ENCODE measurements at places on chromosomes 7 and 10.

DNA sequence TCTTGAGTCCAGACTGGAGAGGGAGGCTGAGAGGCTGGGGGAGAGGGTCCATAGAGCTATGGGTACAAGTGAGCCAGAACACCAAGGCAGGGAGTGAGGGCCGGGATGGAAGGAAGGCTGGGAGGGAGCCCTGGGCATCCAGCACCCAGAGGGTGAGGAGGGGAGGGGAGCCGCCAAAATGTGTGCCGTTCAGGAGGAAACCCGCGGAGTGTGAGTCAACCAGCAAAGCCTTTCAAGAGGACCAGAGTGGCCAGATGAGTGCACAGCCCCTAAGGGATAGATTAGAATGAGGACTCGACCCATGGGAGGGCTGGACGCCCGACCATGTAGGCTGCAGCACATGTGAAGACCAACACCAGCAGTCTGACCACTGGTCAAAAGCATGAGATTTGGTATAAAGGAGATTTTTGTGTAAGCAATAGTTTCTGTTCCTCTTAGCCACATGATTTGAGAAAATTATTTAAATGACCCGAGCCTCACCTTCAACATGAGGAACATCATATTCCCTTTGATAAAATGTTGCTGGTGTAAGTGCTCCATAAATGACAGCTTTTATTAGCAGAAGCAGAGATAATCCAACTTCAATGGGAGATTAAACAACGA, 179.7 kb upstream of the GRB10 start:
- DNase-seq = no peak

DNA sequence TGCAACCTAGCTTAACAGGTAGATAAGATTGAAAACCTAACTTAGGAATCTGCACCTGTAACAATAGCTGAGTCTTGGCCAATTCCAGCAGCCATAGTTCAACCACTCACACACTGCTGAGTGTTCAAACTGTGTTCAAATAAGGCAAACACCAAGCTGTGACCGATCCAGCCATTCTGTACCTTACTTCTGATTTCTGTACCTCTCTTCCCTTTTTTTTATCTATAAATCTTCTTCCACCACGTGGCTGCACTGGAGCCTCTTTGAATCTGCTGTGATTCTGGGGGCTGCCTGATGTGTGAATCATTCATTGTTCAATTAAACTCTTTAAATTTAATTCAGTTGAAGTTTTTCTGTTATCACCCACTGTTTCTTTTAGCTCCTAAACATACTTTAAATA, 15.7 kb upstream of the FOXL3 start:
- DNase-seq = no peak

- no peak for DNase-seq
Observed at GRCh38 chr7:91685544-91685943, 195.0 kb downstream of the MTERF1 start.

GRCh38 chr7:36204929-36205635, 52.0 kb downstream of the EEPD1 start:
- no peak for DNase-seq

- no peak for DNase-seq
Observed at GRCh38 chr7:158805414-158805813, 23.9 kb downstream of the ESYT2 start.

GRCh38 chr10:114506871-114507385, 102.6 kb upstream of the AFAP1L2 start:
- no peak for DNase-seq

DNA sequence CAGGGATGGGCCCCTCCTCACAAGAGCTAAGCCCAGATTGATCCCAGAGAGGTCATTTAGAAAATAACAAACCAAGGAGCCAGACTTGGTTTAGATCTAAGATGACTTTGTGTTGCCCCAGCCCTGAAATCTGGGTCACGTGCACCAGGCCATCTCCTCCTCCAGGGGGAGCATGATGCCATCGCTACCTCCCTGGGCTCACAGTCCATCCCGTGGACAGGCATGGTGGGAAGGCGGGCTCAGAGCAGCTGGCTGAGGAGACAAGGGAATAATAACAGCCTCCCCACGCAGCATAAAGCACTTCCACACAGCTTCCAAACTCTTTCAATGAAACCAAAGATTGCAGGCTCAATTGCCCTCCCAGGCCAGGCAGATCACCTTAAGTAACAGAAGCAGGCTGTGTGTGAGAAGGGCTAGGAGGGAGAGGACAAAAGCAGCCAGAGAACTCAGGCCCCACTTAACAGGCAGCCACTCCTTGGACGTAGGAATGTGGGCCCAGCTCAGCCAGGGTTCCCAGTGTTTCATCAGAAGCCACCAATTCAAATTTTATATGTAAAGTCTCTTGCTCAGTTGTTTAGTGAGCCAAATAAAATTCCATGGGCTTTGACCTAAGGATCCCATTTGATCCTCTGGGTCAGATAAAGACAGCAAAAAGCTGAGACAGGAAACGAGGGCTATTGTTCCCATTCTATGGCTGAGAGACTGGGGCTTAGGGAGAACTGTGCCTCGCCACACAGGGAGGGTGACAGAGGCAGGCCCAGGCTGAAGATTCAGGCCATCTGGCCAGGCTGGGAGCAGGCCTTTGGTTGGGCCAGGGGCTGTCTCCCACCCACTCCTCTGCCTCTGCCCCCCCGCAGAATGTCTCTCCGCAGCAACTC, 100.2 kb downstream of the COL13A1 start:
- peak; percentile 57 for DNase-seq

DNA sequence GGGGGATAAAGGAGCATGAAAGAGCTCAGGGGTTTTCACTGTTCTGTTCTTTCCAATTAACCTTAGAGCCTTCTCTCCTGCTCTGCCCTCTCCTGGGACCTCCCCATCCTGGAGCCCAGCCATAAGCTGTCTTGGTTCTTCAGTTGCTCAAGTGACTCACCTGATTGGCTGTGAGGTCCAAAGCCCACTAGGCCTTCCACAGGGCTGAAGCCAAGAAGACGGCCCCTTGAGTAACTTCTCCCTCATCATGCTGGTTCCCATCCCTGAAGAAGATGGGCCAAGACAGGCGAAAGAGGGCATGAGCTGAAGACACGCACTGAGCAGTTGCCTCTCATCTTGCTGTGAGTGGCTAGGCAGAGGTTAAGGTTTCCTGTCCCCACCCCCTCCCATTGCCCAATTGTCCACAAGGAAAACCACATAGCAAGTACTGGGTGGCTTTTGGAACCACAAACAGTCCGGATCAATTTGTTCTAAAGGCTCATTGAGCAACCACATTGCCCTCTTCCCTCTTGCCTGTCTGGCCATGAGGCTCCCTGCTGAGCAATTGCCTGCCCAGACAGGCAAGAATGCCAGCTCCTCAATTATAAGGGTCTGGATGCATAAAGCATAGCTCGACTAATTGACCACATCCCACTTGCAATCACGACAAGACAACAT, 43.9 kb upstream of the GPAM start:
- no peak for DNase-seq

- no peak for DNase-seq
Observed at GRCh38 chr10:24681572-24682088, 42.1 kb downstream of the ARHGAP21 start.

- DNase-seq = no peak
Observed at GRCh38 chr7:95421000-95421846, 13.6 kb downstream of the PON2 start.

- DNase-seq = no peak
Observed at GRCh38 chr7:33433357-33433756, 304.0 kb downstream of the BBS9 start.

DNA sequence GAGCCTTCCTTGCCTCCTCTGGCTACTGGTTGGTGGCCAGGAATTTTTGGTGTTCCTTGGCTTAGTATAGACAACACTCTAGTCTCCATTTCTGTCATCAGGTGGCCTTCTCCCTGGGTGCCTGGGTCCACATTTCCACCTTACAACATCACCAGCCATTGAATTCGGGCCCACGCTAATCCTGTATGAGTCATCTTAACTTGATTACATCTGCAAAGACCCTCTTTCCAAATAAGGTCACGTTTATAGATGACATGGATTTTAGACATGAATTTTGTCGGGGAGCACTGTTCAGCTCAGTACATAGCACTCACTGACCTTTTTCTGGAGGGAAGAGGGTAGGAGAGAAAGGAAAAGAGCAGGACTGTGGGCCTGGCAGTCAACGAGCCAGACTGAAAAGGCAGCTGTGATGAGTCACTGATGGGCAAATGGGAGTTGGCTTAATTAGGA, 39.4 kb downstream of the MMRN2 start:
- no peak for DNase-seq

GRCh38 chr10:119540038-119540437, 2.5 kb downstream of the RGS10 start:
- DNase-seq = no peak

- DNase-seq = no peak
Observed at GRCh38 chr10:127585519-127586023, 36.5 kb downstream of the NPS start.

DNA sequence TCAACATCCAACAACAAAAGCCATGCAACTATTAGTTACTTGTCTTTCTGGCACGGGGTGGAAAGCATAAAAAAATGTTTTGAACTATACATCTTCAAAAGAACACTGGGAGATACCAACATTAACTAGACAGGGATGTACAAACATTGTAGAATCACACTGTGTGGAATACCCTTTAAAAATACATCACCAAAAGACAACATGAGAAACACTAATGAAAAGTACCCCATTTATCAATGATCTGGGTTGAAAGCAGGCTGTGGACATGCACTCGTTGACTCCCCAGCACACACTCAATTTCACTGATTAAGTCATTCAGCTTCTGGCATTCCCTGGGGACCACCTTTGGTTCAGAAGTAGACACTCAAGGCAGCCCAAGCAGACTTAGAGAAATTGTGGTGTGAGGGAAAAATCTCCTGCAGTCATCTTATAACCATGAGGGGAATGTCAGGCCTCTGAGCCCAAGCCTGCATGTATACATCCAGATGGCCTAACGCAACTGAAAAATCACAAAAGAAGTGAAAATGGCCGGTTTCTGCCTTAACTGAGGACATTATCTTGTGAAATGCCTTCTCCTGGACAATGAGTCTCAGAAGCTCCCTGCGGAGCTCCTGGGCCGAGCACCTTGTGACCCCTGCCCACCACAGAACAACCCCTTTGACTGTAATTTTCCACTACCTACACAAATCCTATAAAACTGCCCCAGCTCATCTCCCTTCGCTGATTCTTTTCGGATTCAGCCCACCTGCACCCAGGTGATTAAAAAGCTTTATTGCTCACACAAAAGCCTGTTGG, 53.0 kb downstream of the CACUL1 start:
- no peak for DNase-seq

DNA sequence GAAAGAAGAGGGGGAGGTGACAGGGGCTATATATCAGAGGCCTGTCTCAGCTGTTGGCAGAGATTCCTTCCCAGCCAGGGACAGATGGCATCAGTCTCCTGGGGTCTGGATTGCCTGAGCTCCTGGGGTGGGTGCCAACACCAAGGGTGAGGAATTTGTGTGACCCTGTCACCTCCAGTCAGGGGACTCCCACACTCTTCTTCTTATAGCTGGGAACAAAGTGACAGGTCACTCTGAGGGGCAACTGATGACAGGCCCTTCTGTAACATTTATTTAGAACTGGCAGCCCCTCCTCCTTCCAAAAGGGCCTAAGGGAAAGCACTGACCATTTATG, 53.7 kb upstream of the DUSP5 start:
- no peak for DNase-seq

DNA sequence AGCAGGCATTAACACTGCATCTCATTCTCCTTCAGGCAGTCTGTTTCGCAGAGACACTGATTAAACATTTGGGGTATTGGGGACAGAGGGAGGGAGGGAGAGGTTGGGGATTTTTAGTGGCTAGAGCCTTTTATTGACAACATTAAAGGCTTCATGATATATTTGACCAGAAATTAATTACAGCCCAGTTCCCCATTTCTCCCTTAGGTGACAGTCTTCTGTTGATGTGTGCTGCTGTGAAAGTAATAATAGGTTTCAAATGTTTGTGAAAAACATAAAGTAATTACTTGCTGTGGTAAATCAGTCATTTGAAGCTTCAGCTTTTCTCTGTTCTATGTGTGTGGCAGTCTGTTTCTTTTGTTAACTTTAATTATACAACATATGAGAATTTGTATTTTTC, 105.3 kb upstream of the LRGUK start:
- DNase-seq = no peak

- DNase-seq = no peak
Observed at GRCh38 chr7:37062560-37062859, 338.2 kb upstream of the AOAH start.

DNA sequence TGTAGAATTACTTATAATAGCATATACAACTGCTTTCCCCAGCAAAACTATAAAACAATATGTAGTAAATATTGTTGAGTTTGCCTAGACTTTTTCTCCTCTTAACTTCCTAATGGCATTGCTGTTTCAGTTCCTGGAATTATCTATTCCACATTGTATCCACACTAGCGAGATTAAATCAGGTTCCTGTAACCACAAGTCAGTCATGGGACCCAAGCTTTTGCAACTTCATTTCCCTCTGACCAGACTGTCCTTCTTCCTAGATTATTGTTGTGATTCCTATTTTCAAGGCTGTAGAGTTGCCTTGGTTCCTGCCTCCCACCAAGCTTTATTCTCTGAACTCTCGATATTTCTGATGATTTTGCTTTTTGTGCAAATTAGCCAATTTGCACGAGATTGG, 173.3 kb upstream of the ZNF804B start:
- no peak for DNase-seq

- peak; percentile 31 for DNase-seq
Observed at GRCh38 chr10:44260286-44260928, 124.5 kb downstream of the CXCL12 start.

- no peak for DNase-seq
Observed at GRCh38 chr10:119383174-119383856, 159.2 kb downstream of the RGS10 start.

GRCh38 chr7:29478226-29478625, 85.4 kb upstream of the PRR15 start:
- no peak for DNase-seq

DNA sequence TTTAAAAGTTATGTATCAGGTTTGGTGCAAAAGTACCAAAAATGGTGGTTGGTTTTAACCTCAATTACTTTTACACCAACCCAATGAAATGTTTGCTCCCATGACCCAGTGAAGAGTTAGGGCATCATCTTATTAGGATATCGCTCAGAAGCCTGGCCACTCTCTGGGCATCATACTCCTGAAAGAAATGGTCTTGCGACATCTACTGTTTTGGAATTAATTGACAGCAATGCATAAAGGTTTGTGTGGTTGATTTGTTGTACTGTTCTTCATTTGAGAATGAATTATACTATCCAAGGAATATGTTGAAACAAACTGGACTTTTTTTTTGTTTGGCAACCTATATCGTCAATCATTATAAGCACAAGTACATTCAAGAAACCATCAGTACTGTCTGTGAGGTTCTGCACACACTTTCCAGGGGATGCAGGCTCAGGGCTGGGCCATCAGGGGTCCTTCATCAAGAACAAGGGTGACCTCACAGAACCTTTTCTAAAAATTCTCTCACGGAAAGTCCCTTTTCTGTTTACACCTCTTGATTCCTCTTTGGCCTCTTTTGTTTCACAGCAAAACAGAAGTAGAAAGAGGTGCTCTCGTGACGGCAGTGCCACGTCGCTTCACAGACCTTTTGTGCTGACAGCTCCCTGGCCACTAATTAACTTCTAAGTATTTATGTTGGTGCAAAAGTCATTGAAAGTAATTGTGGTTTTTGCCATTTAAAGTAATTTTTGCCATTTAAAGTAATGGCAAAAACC, 117.2 kb upstream of the KLF6 start:
- peak; percentile 73 for DNase-seq

GRCh38 chr10:24988831-24989640, 26.9 kb downstream of the ENKUR start:
- DNase-seq = no peak
